ENCODE measurements at places on chromosomes 7 and 10.

GRCh38 chr7:12174931-12175330 is 36.2 kb upstream of the TMEM106B start:
- no peak for DNase-seq

DNA sequence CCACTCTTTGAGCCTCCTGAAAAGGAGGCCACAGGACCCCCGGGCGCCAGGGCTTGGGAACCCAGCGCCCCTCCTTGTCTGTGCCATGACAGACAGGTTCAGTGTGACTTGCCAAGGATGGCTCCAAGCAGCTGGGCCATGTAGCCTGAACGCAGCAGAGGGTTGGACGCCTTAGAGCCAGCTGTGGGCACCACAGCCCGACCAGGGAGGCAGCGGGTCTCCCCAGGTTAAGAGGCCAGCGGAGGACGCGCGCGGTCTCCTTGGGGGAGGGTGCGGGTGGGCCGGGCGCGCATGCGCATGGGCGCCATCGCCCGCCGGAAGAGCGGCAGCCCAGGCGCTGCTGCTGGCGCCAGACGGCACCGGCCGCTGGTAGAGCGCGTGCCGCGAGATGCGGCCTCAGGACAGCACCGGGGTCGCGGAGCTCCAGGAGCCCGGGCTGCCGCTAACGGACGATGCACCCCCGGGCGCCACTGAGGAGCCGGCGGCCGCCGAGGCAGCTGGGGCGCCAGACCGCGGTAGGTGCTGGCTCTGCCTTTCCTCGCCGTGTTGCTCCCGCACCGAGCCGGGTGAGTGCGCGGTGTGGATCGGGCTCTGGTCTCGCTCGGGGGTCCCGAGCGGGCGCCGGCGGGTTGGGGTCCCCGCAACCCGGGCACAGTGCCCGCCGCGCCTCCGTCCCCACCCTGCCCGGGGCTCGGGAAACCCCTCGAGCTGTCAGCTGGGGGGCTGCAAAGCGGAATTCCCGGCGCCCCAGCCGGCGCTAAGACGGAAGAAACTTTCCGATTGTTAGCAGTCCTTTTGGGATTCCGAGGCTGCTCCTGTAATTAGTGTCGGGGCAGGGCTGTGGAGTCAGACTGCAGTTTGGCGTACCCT is at the start of gene SLC35G1:
TSS of gene SLC35G1 (plus strand) at position 333 of the 870 bp plus-strand sequence. CDS start at position 389, 56 bp downstream.
- peak; percentile 88 for DNase-seq

- peak; percentile 31 for DNase-seq
Measured at GRCh38 chr10:1410469-1411395, 326.6 kb downstream of the ADARB2 start.

- DNase-seq: no peak
Measured at GRCh38 chr7:30799206-30799975, 28.2 kb downstream of the MINDY4 start.

GRCh38 chr7:7496311-7496710 is 39.4 kb downstream of the COL28A1 start:
- no peak for DNase-seq

DNA sequence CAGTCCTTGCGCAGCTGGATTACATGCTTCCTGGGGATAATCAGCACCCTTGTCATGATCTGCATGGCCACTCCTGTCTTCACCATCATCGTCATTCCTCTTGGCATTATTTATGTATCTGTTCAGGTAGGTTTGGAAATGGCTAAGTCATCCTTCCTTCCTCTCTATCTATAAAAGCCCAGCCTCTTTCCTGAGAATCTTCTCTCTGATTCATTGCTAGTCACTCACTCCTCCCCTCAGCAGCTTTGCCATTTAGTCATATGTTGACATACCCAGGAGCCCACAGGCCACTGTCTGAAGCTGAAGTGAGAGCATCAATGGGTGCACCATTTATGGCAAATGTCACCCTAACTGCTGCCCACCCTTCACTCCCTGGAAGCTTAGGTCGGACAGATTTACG is 52.0 kb downstream of the ABCC2 start:
- no peak for DNase-seq

DNA sequence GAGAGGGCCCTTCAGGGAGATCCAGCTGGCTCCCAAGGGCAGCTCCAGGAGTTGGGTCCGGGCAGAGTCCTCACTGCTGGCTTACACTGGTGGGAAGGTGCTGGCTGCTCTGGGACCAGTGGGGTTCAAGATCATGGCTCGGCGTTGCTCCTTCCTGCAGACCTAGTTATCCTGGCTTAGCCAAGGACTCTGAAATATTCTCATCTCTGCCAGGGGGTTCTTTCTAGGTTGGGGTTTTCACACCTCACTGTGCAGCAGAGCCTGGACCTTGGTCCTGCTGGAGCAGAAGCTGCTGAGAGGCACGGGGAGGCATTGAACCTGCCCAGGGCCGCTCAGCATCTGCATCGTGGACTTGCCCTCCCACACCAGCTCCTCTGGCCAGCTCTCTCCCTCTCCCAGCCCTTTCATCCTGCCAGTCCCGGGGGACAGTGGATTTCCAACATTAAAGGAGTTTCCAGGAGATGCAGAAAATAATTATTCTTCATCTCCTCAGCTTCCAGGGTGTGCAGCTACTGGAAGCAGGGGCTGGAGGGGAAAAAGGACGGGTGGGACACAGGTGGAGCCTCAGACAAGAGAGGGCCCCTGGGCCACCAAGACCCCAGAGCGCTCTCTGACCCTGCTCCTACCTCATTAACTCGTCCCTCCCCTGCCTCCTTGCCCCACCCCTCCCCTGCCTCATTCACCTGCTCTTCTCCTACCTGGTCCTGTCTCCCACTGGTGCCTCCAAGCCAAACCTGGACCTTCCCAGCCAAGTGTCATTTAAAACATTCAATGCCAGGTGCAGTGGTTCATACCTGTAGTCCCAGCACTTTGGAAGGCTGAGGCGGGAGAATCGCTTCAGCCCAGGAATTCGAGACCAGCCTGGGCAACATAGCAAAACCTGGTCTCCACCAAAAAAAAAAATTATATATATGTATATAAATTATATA is 42.5 kb downstream of the JAKMIP3 start:
- DNase-seq: peak; percentile 39

GRCh38 chr7:27746978-27747377 is 7.0 kb downstream of the TAX1BP1 start:
- DNase-seq: no peak

- no peak for DNase-seq
Measured at GRCh38 chr10:31678139-31678536, 250.5 kb downstream of the ARHGAP12 start.

DNA sequence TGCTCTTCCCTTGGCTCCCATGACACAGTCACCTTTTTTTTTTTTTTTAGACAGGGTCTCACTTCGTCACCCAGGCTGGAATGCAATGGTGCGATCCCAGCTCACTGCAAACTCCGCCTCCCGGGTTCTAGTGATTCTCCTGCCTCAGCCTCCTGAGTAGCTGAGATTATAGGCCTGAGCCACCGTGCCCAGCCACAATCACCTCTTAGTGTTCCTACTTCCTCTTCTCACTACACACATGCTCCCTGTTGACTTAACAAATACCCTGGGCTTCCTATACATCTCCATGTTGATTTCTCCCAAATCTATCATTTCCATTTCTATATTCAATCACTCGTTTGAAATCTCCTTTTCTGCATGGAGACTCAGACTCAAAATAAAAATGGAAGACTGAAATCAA is 91.7 kb downstream of the CUBN start:
- no peak for DNase-seq

DNA sequence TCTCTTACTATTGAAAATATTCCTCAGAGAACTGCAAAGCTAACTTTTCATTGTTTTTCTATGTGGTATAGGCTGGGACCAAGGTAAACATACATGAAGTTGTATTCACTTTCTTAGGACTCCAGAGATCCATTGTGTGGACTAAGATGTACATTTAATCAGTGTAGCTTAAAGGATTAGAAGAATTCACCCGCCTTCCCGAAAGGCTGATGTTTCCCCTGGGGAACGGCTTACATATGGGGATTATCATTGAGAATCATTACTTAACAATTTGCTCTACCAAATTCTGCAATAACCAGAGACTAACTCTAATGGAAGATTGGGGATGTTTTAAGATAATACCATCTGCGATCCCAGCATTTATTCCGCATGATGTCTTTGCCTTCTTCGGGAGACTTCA is 257.1 kb upstream of the KIAA1217 start:
- no peak for DNase-seq

DNA sequence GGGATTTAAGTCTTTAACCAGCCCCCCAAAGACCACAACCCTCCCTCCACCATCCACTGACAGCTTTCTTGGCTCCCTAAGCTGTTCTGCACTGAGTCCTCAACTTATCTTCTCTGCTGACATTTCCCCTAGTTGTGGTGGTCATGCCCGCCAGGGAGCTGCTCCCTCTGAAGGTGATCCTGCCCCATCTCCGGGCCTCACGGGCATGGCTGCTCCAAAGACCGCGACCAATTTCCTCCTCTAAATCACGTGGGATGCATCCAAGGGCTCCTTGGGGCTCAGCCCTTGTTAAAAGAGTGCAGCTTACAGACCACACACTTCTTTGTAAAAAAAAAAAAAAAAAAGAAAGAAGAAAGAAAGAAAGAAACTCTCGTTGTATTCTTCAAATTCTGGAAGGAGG is 27.1 kb upstream of the KLF6 start:
- peak; percentile 39 for DNase-seq

GRCh38 chr10:44723619-44724325 is 187.4 kb upstream of the TMEM72 start:
- DNase-seq: no peak

DNA sequence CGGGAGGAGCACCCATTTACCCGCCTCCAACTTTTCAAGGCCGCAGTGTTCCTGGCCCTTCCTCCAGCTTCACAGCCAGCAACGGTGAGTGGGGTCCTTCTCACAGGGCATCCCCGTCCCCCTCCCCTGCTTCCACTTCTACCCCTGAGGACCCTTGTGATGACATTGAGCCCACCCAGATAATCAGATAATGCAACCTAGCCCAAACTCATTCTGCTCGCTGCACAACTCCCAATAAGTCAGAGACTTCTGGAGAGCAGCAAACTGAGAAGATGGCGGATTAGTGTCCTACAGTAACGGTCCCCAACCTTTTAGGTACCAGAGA is 74.5 kb downstream of the OAT start:
- DNase-seq: peak; percentile 28

GRCh38 chr10:30868611-30869010 is 163.1 kb downstream of the ZNF438 start:
- no peak for DNase-seq

DNA sequence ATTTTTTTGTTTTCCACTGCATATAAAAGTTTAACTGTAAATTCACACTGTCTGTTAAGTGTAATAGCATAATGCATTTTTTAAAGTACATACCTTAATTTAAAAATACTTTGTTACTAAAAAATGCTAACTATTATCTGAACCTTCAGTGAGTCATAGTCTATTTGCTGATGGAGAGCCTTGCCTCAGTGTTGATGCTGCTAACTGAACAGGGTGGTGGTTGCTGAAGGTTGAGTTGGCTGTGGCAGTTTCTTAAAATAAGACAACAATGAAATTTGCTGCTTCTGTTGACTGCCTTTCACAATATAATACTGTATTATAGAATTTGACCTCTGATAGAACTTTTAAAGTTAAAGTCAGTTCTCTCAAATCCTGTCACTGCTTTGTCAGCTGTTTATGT is 72.3 kb upstream of the GATAD1 start:
- DNase-seq: no peak

GRCh38 chr7:121561717-121562116 is 165.6 kb upstream of the FAM3C start:
- DNase-seq: no peak

DNA sequence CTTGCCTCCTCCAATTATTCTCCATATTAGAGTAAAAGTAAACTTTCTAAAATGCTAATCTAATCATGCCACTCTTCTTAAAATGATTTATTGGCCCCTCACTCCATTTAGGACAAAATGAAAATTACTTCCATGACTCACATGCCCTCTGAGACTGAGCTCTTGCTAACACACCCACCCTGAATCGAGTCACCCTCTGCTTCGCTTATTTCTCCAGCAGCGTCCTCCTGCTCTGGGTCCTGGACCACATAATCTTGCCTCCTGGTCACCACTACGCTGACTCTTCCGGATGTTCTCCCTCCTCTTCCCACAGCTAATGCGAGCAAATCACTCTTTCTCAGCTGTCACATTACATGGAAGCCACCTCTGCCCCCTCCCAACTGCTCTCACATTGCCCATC is 384.0 kb upstream of the FZD8 start:
- DNase-seq: no peak

DNA sequence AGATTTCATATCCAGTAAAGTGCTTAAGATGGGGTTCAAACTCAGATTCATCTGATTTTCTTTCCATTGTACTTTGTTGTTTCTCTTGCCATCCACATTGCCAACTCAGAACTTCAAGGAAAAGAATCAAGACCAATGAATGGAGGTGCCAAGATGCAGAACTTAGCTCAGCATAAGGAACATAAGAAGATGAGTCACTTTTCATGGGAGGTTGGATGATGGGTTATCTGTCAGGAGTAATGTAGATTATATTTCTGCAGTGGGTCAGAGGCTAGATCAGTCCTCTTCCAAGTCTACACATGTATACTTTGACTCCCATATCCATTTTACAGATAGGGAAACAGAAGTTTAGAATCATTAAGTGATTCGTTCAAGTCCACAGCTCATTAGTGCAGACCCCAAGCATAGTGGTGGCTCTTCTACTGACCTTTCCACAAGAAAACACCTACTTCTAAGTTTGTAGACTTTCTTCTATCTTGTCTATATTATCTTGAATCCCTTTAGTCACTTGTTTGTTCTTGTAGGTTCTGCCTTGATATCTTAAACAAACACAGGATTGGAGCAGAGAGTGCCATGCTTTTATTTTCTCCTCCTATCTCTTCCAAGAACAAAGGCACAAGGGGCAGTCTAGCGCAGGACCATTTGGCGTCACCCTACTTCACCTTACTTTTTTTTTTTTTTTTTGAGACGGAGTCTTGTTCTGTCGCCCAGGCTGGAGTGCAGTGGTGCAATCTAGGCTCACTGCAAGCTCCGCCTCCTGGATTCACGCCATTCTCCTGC is 14.0 kb upstream of the ADD3 start:
- DNase-seq: no peak

GRCh38 chr10:106111246-106111645 is 1053.3 kb downstream of the SORCS1 start:
- no peak for DNase-seq

- no peak for DNase-seq
Measured at GRCh38 chr10:95404462-95404858, 113.7 kb upstream of the PDLIM1 start.
